ENCODE measurements at places on chromosomes 12 and 14. TPM values are rescaled to one million over a fixed set of nuclear protein-coding genes. Genes with fewer than 3 reads are reported as not detected.

The MANSC1 gene
- 0.31 TPM for total RNA-seq

The PIWIL1 gene
- not detected for total RNA-seq

DNA sequence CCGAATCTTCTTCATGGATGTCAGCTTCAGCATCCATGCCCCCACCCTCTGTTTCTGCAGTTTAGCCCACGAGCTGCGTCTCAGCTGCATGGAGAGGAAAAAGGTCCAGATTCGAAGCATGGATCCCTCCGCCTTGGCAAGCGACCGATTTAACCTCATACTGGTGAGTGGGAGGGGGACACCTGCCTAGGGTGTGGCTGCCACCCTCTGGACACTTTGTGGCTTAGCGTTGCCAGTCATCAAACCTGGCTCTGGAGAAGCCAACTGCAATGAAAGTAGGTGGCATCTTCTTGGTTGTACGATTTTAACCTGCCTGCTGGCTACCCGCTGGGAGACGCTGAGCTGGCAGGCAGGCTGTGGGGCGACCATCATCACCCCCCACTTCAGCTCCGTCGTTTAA lies 16.7 kb downstream of the DCAF4 start:
- peaks cover 15% of the 10 kb centered on the region for H3K36me3 ChIP-seq
- H3K4me1 ChIP-seq = no peaks in the 10 kb centered on the region
- DNase-seq = no peak
- H3K27ac ChIP-seq = no peak overlapping the region
- no peaks in the 10 kb centered on the region for H3K27me3 ChIP-seq

GRCh38 chr14:69358233-69358963 lies 39.7 kb downstream of the ERH start:
- H3K27me3 ChIP-seq = no peaks in the 10 kb centered on the region
- no peaks in the 10 kb centered on the region for H3K36me3 ChIP-seq
- H3K4me1 ChIP-seq = peaks cover 12% of the 10 kb centered on the region
- H3K27ac ChIP-seq = no peak overlapping the region

The LIN7A gene
- total RNA-seq = not detected

GRCh38 chr12:49357103-49357678 lies 10.1 kb upstream of the SPATS2 start:
- no peak overlapping the region for H3K4me3 ChIP-seq
- no peak for DNase-seq
- peaks cover 7% of the 10 kb centered on the region for H3K4me1 ChIP-seq
- H3K27ac ChIP-seq = no peak overlapping the region
- H3K27me3 ChIP-seq = no peaks in the 10 kb centered on the region
